ENCODE measurements at places on chromosomes 7 and 10.

DNA sequence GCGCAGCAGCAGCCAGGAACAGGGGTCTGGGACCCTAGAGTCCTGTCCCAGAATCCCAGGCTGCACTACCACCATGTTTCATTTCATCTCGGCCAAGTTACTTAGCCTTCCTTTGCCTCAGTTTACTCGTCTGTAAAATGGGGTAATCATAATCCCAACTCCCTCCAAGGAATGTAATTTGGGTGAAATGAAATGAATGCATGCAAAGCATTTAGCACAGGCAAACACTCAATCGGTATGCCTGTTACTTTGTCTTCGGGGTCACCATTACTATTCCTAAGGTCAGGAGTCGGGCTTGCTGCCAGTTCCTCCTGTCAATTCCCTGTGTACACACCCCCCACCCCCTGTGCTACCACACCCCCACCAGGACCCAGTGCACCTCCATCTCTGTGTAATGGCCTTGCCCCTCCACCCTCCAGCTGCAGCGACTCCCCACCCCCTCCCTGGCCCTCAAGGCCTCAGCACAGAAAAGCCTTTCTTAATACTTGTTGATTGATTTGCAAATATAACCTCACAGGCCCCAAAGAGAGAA, 1.7 kb downstream of the TNS3 start:
- DNase-seq = no peak

DNA sequence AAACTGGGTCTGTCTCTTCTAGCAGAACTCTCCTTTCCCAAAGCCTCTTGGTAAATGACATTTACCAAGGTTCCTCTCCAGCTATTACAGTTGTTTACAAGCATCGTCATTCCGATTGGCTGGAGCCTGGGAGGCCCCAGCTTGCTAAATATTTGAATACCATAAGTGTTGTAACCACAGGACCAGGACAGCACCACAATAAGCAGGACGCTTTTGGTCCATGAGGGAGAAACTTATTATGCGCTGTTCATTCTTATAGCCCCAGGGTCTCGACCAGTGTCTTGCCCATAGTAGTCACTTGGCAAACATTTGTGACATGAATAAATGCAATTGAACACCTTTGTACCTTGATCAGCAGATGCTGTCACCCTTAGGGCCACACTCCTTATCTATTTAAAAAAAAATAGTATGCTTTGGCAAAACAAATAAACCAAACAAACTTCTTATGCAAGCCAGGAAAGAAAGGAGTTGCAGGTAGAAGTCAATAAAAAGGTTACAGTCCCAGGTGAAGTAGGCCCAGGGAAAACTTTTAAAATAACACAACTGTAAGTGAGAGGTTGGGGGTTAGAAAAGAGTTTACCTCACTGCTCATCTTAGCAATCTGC, 32.8 kb downstream of the NRAP start:
- no peak for DNase-seq

- DNase-seq = no peak
These were observed 30.1 kb upstream of the CTBP2 start for GRCh38 chr10:125190414-125190813.

DNA sequence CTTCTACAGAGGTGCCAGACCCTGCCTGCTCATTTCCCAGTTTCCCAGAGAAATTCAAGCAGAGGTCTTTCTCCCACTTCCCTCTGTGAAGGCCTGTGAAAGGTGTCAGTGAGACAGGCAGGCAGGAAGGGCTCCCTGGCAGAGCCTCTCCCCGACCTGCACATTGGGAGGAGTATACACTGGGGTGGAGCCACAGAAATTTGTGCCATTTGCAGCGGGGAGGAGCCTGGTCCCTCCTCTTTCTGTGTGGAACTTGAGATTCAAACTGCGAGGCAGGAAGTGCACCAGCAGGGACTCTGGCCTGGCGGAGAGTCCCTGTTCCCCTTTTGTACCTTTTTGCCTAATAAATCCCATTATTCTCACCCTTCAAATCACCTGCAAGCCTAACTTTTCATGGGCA, 54.6 kb upstream of the OPN4 start:
- DNase-seq = no peak

DNA sequence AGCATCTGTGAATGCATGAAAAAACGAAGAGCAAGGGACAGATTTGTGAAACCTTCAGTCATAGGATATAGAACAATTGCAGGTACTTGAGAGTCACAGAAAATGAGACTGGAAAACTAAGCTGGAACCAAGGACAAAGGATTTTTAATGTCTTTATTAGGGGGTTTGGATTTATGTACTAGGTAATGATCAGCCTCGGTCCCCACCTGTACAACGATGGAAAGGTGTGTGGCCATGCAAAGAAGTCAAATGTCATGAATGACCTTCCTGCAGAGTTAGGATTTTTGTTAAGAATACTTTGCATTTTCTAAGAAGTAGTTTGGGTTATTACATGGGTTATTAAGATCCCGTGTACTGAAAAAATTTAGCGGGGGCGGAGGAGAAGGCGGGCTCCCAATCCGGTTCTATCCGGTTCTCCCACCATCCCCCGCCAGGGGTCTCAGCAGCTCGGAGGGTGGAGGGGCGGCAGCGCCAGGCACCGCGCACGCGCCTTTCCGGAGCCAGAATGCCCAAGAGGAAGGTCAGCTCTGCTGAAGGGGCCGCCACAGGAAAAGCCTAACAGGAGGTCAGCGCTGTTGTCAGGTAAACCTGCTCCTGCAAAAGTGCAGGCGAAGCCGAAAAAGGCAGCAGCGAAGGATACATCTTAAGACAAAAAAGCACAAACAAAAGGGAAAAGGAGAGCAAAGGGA, 327.5 kb upstream of the PLXDC2 start:
- no peak for DNase-seq

GRCh38 chr10:3757638-3758490, 27.1 kb downstream of the KLF6 start:
- DNase-seq = no peak

DNA sequence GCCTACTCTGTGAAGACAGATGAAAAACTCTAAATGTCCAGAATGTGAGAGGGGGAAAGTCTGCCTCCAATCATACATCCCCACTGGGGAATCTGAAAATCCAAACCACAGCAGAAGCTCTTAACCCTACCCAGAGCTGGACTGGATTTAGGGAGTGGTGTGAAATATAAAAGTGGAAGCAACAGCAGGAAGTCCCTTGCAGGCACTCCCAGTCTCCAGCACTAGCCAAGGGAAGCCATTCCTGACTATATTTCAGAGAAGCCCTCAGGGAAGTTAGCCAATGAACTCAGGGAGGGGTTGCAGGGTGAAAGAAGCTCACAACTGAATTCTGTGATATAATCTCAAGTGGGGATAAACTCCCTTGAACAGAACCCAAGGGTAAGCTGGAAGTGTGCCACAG, 51.5 kb downstream of the CRPPA start:
- no peak for DNase-seq

GRCh38 chr10:77825965-77826364, 100.6 kb downstream of the DLG5 start:
- DNase-seq = no peak

GRCh38 chr7:32459788-32460187, 30.4 kb downstream of the LSM5 start:
- DNase-seq = no peak

GRCh38 chr7:110637252-110637651, 453.7 kb upstream of the LRRN3 start:
- DNase-seq = no peak

DNA sequence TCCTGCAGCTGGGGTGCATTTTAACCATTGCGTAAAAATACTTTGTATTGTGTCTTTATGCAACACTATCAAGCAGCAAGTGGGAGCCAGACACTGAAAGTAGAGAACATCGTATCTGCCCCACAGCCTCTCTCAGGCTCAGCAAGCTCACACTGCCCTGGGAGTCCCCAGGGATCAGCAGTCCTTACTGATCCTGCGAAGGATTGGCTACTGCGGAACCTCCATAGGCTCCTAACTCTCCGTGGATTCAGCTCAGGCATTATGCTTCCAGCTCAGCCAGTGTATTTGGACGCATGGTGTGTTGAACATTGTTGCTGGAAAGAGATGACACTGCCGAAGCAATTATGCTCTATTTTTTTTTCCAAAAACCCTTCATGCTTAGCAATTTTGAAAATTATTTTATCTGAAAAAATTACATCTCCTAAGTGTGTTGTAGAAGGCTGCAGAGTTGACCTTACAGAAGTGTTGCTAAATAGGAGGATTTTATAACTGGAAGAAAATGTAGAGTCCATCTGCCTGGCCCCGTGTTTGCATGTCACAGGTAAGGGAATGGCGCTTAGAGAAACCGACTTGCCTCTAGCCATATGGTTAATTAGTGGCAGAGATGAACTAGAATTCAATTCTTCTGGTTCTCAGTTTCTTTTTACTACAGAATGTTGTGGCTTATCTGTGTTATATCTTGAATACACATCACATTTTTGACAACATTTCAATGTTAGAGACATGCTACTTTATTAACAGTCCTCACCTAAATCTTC, 276.4 kb upstream of the COBL start:
- DNase-seq = no peak

DNA sequence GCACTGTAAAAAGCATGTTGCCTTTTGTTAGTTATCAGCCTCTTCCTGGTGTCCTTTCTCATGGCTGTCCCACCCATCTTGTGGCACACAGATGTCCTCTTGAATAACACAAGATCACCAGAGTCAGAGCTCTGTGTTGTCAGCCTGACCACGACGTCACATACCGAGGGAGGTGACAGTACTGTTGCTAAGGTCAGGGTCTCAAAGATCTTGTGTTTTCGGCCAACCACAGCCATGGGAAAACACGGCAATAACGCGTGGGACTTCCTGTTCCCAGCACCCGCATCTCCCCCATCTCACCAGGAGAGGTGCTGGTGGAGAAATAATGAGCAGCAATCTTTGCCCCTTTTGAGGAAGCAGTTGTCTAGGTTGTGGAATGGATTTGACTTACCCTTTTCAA, 40.4 kb downstream of the NPVF start:
- no peak for DNase-seq

GRCh38 chr7:16744518-16745250, 8.9 kb upstream of the TSPAN13 start:
- no peak for DNase-seq

GRCh38 chr7:113099284-113099919, 12.8 kb upstream of the GPR85 start:
- no peak for DNase-seq

DNA sequence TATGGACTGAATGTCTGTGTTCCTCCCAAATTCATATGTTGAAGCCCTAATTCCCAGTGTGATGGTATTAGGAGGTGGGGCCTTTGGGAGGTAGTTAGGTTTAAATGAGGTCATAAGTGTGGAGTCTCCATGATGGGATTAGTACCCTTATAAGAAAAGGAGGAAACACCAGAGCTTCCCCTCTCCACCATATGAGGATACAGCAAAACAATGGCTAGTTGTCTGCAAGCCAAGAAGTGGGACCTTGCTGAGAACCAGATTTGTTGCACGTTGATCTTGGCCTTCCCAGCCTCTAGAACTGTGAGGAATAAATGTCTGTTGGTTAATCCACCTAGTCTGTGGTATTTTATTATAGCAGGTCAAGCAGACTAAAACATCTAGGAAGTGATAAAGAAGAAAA, 102.2 kb downstream of the AHCYL2 start:
- DNase-seq = no peak

- no peak for DNase-seq
These were observed 98.6 kb upstream of the MDFIC start for GRCh38 chr7:114823290-114823689.

GRCh38 chr7:103751311-103751880, 238.1 kb downstream of the RELN start:
- DNase-seq = no peak

DNA sequence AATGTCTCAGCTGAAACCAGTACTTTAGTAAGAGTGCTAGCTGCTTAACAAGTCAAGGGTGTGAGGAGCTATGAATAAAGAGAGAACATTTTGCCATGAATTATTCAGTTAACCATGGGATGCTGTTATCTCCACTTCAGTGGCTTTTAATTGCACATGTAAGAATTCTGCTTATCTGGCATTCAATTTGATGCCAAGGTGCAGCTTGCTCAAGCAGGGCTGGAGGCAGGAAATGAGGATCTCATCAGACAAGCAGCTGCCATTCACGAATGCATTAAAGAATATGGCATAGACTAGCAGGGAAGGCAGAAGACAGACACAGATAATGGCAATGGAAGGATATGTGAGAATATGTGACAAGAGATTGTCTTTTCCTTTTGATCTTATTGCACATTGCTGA, 697.8 kb downstream of the NRG3 start:
- DNase-seq = no peak

- no peak for DNase-seq
These were observed 35.0 kb upstream of the ZNF32 start for GRCh38 chr10:43683451-43684291.

- no peak for DNase-seq
These were observed 14.5 kb downstream of the WNT16 start for GRCh38 chr7:121343302-121343701.

DNA sequence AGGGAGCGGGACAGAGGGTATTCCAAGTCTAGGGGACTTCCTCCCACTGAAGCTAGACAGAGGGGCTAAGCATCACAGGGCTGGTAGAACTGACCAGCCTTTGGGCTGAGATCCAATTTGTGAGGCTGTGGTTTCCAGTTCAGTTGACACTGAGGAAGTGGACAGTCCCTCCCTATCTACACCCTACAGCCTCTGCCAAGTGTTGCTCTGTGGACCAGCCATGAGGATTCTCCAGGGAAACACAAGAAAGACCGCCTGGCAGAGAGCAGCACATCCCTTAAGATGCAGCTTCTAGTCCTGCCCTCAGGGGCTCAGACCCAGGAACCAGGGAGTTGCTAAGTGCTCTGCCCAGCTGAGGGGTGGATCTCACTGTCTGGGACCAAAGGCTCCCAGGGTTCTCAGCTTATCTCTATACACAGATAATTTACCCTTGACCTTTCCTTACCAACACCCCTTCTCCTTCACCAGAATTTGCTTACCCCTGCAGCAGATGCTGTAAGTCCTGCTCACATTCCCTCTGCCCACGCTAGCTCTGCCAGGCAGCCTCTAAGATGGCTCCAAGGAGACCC, 252.0 kb downstream of the SKIDA1 start:
- DNase-seq = no peak

DNA sequence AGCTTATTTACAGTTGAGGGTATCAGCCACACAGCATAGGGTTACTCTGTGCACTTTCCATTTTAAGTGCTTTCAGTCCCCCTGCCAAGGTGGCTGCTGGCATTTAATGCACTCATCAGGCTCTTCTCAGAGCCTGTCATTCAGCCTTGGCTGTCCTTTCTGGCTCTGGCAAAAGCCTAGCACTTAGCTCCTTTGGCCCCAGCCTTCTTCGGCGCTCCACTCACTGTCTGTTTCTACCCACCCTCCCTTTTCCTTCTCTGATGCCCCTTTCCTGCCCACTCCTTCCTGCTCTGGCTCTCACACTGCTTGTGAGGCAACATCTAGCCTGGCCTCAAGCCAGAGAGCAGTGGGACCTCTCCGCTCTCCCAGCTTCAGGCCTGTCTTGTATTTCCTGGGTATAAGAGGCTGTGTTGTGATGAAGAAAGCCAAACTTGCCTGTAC, 60.2 kb downstream of the WIPF3 start:
- no peak for DNase-seq

GRCh38 chr7:140888087-140888486, 36.6 kb downstream of the BRAF start:
- no peak for DNase-seq

GRCh38 chr7:98982686-98983085, 104.4 kb downstream of the TRRAP start:
- DNase-seq = no peak

- DNase-seq = no peak
These were observed 1013.1 kb downstream of the KCNMA1 start for GRCh38 chr10:76624470-76624869.
